ENCODE measurements at places on chromosomes 2 and 18.

DNA sequence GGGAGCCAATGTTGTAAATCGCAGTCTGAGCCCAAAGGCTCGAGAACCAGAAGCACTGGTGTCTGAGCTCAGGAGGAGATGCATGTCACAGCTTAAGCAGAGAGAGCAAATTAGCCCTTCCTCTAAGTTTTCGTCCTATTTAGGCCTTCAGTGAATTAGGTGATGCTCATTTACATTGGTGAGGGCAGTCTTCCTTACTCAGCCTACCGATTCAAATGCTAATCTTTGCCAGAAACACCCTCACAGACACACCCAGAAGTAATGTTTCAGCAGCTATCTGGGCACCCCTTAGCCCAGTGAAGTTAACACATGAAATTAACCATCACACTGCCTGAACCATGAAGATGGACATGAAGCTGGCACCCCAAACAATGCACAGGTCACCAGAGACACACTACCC lies 385.1 kb downstream of the STK39 start:
- DNase-seq = no peak

DNA sequence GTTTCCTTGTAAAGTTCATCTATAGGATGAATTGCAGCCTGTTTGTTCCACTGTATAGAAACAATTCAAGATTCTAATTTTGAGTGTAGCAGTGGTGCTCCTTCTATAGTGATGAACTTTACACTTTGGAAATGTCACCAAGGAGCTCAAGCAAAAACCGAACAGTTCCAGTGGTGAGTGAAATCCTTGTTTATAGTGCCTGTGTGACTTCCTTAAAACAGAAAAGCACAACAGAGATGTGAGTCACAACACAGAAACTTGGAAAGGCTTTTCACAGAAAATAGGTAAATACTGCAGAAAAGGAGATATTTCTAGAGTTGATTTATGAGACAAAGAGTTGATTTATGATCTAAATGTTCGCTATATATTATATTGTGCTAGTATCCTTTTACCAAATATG lies 482.0 kb downstream of the PTPRM start:
- no peak for DNase-seq

- DNase-seq = no peak
Observed at GRCh38 chr2:240234503-240234951, 94.1 kb upstream of the OTOS start.

- no peak for DNase-seq
Observed at GRCh38 chr2:11914455-11914854, 168.0 kb downstream of the LPIN1 start.

- peak; percentile 53 for DNase-seq
Observed at GRCh38 chr2:3780477-3781402, 77.4 kb downstream of the DCDC2C start.

GRCh38 chr2:33478968-33479731 lies 2.7 kb downstream of the RASGRP3 start:
- DNase-seq = no peak

GRCh38 chr2:26979741-26980140 lies 9.3 kb downstream of the MAPRE3 start:
- no peak for DNase-seq

GRCh38 chr18:44725300-44726058 lies 44.8 kb downstream of the SETBP1 start:
- peak; percentile 49 for DNase-seq

GRCh38 chr2:86372641-86373502 lies 35.4 kb upstream of the REEP1 start:
- DNase-seq = no peak

DNA sequence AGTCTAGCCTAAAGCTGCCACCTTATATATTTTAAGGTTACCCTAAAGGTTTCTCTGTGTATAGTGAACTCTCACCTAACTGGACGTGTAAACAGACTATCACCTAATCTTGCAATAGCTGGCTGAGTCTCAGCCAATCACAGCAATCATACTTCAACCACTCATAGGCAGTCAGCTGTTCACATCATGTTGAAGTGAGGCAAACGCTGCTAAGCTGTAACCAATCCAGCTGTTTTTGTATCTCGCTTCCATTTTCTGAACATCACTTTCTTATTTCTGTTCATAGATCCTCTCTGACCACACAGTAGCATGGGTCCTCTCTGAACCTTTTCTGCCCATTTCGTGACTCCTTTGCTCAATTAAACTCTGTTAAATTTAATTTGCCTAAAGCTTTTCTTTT lies 468.2 kb upstream of the POU3F3 start:
- no peak for DNase-seq

DNA sequence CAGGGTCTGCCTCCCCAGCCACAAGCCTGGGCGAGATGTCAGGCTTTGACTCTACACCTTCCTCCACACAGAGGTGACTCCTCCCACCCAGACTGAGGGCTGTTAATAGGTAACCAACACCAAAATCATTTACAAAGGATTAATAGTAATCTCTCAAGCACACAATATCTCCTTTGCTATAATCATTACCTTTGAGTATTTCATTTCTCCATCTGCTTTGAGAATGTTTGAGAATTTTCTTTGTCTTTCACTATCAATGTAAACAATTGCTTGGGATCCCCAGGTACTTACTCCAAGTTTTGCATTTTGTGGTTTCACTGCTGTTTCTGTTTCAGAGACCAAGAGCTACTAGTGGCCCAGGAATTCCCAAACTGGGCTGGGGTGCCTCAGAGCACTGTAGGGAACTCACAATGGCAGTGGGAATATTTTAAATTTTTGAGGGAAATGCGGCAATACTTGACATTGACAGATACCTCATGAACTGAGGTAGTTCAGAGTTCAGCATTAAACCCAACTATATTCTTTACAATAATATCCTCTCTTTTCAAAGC lies 166.4 kb upstream of the MGAT5 start:
- DNase-seq = no peak

DNA sequence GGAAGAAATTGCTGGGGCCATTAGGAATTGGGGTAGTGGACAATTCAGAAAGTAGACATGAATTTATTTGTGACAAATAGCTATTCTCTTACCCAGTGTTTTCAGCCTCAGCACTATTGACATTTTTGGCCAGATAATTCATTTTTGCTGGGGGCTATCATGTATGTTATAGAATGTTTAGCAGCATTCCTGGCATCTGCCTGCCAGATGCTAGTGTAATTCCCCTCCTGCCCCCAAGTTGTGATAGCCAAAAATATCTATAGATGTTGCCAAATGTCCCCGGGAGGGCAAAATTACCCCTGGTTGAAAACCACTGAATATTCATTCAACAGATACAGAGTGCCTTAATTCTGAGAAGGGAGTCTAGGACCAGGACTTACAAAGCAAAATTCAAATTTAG lies 183.6 kb downstream of the BABAM2 start:
- no peak for DNase-seq

DNA sequence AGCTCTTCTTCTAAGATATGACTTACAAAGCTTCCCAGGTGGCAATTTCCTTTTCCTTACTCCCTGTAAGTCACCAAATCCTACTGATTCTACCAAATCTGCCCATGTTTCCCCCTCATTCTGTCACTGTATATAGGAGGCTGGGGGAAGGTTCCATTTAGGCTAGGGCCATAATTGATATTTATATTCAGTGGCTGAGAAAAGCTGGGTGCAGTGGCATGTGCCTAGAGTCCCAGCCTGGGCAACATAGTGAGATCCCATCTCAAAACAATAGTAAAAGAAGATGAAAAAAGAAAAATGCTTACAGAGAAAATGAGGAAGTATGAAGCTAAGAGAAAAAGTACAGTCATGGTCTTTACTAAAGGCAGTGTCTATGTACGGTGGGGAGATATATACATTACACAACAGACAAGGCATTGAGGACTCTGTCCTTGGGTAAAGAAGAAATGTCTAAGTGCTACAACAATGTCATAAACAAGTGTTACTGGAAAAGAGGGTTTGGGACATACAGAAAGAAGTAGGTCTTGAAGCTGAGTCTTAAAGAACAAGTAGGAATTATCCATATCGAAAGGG lies 4.8 kb downstream of the CWC22 start:
- no peak for DNase-seq

DNA sequence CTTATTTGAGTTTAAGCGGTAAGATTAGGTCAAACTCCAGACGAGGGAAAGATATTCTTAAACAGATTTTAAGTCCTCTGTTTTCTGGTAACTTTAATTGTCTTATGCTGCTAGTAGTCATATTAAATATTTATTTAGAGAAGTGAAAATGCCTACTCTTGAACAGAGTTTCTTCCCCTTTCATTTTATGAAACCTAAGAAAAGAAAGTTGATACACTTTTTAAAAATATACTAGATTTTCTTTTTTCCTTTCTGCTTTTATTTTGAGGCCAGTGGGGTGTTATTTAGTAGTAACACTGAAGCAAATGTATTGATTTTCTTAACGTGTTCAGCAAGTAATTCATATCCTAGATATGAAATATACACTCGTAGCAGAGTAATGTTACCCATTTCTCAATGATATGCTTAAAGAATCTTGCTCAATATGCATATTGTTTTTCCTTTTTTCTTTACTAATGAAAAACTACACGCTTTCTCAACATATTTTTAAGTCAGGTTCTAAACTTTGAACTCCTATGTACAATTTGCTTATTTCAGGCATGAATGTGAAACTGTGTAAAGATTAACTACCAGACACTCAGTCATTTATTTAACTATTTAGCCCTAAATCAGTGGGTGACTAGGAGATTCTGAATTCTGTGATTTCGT lies 691 bp downstream of the KYNU start:
- DNase-seq = no peak

DNA sequence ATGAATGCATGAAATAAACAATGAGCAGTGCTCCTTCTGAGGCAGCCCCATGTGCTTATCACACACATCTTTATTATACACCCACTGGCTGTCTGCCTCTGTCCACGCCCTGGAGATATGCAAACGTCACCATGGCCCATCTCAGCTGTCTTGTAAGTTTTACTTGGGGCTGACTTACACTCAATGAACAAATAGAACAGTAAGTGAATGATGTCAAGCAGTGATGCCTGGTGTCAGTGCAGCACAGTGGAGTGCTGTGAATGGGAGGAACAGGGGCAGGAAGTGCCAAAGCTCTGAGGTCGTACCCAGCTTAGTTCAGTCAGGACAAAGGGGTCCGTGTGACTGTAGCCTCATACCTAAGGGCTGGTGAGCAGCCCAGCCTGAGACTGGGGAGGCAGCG lies 659.5 kb upstream of the HS6ST1 start:
- DNase-seq = no peak

- no peak for DNase-seq
Observed at GRCh38 chr18:41870191-41870590, 84.8 kb upstream of the PIK3C3 start.

DNA sequence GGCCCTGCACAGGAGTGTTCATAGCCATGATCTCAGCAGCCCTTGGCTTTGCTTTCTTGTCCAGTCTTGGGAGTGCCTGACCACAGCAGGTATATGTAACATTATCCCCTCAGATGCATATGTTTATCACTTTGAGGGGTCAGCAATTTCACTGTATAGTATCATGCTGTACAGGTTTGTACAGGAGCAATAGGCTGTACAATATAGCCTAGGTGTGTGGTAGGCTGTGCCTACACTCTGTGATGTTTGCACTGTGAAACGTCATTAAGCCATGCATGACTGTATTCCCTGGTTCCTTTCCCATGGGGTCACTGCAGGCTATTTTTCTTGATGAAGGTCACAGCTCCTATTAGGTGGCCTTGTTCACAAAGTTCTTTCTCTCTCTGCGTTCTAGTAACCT lies 4.7 kb upstream of the IL36G start:
- DNase-seq = no peak

DNA sequence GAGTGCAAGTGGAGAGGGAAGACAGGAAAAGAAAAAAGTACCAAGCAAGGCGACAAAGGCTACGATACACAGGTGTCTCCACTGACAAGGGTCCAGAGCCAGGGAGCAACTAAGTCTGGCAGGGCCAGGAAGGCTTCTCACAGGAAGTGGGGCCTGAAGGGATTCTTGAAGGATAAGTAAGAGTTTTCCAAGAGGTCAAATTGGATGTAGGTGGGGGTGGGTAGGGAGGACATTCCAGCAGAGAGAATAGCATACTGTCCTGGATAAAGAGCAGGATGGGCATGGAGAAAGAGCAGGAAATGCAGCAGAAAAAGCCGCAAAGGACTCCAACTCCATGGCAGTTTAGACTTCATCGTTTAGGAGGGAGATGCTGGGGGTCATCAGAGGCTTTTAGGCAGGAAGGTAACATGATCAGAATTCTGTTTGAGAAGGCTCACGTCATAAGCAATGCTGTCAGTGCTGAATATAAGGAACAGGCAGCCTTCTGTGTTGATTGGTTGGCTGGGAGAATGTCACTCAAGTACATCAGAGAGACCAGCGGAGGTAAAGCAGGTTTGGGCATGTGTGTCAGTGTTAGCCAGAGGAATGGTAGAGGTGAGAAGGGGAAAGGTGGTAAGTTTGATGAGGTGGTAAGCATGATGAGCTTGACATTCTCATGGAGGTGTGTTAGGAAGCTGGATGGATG lies 35.1 kb downstream of the ARHGAP25 start:
- no peak for DNase-seq

DNA sequence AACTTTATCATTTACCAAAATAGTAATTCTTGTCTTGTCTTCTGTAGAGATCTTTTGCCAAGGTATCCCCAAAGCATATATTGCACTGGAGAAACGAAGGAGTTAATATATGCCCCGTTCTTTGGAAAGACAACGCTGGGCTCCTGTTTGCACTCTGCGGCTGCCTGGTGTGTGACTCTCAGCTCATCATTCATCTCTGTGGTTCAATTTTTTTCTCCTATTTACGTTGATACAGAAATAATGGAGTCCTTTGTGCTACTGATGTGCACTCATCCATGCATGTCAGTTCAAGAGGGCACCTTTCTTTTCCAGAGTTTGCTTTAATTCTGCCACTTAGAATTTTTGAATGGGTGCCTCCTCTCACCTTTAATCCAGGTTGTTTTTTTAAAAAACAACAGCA lies 655.5 kb downstream of the DCDC2C start:
- DNase-seq = no peak

DNA sequence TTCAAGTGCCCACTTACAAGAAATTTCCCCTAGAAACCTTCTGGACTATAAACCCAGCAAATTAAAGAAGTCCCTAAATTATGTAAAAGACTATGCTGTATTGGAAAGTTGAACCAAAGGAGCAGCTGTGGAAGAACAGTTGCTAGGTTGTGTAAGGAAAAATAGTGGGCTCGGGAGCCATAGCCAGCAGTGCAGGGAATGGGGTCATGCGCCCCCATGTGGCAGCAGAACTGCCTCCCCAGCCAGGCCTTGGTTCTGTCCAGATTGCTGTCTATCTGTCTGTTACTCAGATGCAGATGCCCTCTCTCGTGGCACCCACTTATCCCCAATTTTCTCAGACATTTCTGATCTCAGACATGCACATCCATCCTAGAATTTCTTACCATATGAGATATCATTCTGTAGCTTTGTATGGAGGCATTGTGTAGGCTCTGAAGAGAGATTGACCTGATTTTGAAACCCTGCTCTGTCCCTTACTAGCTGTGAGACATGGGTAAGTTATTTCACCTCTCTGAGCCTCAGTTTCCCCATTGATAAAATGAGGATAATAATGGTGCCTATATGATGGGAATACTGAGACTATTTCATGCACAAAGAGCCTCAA lies 258.3 kb downstream of the SS18 start:
- DNase-seq = peak; percentile 2
